LoVo (cell line): ENCODE measurements at places on chromosomes 3 and 15.

GRCh38 chr3:70182166-70182565 lies 130.3 kb downstream of the MDFIC2 start:
- DNase-seq = no peak

DNA sequence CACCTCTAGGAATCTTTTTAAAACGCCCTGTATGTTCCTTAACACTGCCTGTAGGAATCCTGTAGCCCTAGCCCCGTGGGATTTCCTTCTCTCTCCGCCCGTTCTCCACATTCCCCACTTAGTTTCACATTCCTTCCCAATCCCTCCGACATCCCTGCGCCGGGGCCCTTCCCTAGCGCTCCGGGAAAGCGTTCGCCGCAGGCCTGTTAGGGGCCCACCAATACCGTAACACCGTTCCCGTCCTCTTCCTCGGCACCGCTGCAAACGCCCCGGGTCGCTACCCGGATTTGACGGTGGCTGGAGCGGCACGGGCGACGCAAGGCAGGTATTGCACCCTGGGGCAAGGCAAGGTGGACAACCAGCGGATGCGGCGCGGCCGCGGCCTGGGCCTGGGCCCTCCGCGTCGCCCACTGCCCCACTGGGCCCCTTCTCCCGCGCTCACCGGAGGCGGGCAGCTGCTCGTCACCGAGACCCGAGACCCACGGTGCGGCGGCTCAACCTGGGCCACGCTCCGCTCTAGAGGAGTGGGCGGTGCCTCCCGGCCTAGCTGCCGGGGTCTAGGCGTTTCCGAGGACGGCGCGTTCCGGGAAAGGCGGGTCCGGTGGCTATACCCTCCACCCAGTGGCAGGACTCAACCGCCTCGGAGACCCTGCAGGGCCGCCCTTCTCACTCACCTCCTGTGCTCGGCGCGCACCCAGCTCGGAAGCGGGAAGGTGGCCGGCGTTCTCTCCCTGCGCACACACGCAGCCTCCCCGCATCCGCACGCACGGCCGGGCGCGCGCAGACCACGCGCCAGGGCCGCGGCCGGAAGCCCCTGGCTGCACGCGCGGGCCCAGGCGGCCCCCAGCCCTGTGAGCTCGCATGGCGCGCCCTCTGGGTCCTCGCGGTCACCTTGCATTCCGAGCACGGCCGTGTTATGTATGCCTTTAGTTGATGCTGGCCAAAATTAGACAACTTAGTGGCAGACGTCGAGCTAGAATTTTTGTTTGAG lies at the start of gene B3GALNT1:
B3GALNT1 (minus strand) TSS at position 789 of the 991 bp plus-strand sequence. CDS start 18,595 bp downstream, outside the sequence.
- no peak for DNase-seq

GRCh38 chr3:35223632-35224394 lies 415.5 kb upstream of the ARPP21 start:
- no peak for DNase-seq

GRCh38 chr15:64678126-64678819 lies 97.1 kb downstream of the RBPMS2 start:
- no peak for DNase-seq

DNA sequence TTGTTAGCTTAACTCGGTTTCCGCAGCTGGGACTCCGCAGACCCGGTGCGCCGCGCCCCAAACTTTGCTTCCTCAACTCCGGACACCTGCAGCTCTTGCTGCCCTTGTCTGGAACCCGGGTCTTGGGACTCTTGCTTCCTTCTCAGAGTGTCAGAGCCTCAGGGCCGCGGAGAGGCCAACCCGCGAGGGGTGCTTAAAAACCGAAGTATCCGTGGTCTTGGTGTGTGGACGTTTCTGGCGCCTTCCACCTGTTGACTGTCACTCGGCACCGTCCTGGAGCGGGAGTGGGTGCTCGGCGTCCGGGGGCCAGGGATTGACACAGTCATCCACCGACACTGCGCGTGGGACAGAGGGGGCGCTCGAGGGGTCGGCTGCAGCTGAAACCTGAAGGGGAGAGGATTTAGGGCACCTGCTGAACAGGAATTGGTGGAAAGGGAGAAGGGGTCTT lies 386 bp downstream of the SQOR start:
- peak; percentile 76 for DNase-seq

DNA sequence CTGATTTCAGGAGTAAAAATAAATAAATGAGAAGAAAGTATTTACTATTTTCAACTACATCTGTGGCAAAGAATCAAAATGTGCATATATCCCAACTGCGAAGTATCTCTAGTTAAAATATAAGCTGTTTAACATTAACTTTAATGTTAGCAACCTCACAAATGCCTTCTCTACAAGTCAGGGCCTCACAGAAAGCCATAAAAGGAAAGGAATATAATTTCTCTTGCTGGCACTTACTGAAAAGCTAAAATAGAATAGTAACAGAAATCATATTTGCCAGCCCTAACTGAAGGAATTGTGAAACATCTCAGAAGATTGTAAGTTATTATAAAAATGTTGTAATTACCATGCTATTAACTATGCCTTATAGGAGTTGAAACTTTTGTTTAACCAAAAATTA lies 65.1 kb upstream of the MBNL1 start:
- DNase-seq = no peak

DNA sequence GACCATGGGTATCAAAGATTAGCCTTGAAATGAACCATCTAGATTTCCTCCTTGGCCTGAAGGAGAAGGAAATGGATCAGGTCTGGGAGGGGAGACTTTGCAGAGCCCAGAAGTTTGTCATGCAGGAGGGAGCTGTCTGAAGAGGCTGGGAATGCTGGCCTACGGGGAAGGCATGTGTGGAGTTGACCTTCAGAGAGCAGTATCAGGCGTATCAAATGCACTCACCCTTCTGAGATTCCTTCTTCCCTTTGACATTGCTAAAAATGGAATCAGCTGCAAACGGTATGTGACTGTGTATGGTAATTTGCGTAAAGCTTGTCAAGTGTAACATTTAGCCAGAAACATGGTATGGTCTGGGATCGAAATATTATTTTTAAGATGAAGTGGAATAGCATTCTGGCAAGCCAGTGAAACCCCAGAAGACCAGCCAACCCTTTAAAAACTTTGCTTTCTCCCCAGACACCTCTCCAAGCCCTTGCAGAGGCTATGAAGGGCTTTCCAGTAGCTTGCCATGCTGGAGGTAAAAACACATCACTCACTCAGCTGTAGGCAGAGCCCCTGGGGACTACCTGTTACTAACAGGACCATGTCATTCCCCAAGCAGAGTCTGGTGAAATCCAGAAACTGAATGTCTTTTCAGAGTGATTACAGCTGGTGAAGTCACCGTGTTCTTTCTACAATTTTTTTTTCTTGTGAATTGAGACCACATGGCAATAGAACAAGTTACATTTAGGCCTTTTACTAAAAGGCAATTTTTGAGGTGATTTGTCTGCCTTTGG lies 174.7 kb upstream of the SLC24A5 start:
- no peak for DNase-seq

DNA sequence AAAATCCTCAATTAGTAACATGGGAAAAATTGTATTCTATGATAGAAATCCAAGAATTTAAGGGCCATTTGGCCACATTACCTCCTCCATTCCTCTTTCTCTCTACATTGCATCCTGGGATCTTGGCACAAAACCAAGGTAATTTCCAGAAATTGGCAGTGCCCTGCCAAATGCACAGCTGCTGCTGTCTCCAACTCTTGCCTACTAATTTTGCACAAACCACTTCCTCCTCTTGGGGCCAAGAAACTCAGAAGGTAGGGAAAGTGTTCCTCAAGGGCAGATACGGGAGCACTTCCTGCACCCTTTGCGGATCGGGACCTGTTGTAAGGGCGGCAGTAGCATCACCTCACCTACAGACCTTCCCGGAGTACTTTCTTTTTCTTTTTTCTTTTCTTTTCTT lies 57.8 kb downstream of the MAP3K13 start:
- peak; percentile 40 for DNase-seq

- no peak for DNase-seq
These were observed 108.1 kb upstream of the ZBED2 start for GRCh38 chr3:111702996-111703985.

DNA sequence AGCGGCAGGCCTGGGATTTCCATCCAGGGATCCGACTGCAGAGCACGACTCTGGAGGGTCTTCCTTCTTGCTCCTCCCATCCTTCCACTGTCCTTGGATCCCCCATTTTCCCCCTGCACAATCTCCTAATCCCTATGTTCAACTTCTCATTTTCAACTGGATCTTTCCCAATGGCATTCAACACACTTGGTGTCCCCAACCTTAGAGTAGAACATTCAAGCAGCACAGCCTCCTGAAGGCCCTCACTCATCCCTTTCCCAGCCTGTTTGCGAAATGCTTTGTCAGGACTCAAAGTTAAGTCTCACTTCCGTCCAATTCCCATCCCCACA lies 32.3 kb downstream of the RPN1 start:
- no peak for DNase-seq

GRCh38 chr3:123618076-123618708 lies 33.3 kb upstream of the HACD2 start:
- peak; percentile 57 for DNase-seq

GRCh38 chr3:178140531-178141304 lies 395.5 kb upstream of the KCNMB2 start:
- DNase-seq = no peak

DNA sequence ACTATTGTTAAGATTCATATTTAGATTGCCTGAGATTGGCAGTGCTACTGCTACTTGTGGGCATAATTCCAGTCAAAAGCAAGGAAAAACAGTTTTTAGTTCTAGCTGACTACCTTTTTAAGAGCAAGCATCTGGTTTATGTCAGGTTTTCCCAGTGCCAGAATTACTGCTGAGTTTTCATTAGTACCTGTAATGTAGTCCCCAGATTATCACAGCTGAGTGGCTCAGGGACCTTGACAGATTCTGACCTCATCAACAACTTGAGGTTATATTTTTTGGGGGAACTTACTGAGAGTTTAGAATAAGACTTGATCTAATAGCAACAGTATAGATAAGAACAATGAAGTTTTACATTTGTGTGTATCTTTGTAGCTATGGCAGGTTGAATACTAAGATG lies 31.0 kb downstream of the NXPE3 start:
- no peak for DNase-seq
